ENCODE measurements at places on chromosomes 5 and 9. TPM values are rescaled to one million over a fixed set of nuclear protein-coding genes. Genes with fewer than 3 reads are reported as not detected.

Gene KCNN2
- not detected for total RNA-seq

Gene NOTCH1
- total RNA-seq, result 12.2 TPM

Gene INSYN2B
- 1.1 TPM for total RNA-seq

Gene CATSPER3
- total RNA-seq, result 0.59 TPM

Gene PROB1
- 0.33 TPM for total RNA-seq

Data from A549 treated with CpdA at 1 μM for 4 hours (cell line).